ENCODE measurements at places on chromosomes 5 and 9.

GRCh38 chr5:36619012-36619635 is 12.7 kb downstream of the SLC1A3 start:
- DNase-seq = no peak

DNA sequence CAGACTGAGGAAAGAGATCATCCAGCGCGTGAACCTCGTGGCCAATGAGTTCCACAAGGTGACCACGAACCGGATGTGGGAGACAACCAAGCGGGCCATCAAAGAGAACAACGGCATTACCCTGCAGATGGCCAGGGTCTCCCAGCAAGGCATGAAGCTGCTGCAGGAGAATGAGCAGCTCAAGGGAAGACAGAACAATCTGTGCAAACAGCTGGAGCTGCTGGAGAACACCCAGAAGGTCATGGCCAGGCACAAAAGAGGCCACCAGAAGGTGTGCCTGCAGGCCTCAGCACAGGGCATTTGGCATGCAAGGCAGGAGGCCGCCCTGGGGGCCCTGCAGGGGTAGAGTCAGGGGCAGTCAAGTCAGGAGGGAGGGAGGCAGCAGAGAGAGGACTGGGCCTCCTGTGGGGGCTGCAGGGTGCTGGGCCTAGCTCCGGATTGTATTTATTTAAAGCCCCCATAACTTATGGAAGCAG is 4.2 kb downstream of the PTRH1 start:
- DNase-seq = no peak

DNA sequence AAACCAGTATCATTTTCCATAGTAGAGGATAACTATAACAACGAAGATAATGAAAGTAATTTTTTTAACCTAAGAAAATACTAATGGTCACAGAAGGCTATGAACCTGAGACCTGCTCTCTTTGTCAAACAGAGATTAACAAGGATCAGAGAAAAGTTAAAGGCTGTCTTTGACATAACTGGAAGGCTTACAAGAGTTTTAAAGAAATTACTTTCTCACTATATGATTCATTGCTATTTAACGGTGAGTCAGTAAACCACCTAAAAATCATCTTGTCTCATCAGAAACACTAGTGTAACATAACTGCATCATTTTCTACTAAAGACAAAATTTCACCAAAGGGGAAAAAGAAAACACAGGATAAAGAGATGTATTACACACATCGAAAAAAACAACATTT is 19.3 kb downstream of the MLANA start:
- DNase-seq = no peak

DNA sequence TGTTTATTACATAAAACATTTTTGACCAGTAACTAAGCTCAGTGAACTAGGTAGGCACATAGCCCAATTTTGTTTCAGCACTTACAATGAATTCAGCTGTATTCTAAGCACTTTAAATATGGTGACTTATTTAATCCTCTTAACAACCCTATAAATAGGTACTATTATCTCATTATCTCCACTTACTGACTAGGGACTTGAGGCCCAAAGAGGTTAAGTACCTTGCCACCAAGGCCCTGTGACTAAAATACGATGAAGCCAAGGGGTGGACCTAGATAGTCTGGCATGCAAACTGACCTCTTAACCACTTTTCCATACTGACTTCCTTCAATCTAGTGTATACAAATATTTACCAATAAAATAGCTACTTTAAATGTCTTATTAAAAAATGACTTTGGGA is 266.4 kb downstream of the ZNF608 start:
- DNase-seq = no peak

DNA sequence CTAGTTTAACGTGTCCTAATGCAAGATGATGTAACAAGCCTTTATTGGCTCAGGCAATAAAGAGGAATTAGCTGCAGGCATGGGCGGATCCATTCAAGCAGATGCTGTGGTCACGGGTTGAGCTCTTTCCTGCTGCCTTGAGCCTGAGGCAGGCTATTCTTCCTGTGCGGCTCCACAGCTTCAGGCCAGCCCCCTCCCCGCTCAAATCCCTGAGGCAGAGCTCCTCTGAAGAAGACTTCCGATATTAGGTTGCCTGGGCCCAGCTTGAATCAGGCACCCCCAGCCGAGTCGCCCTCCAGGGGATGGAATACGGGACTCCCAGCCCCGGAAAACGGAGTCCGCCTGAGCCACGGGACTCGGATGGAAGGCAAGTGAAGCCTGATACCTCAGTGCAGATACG is 95.0 kb upstream of the RUFY1 start:
- DNase-seq = no peak

GRCh38 chr5:150765011-150765798 is 6.4 kb upstream of the DCTN4 start:
- DNase-seq = no peak

DNA sequence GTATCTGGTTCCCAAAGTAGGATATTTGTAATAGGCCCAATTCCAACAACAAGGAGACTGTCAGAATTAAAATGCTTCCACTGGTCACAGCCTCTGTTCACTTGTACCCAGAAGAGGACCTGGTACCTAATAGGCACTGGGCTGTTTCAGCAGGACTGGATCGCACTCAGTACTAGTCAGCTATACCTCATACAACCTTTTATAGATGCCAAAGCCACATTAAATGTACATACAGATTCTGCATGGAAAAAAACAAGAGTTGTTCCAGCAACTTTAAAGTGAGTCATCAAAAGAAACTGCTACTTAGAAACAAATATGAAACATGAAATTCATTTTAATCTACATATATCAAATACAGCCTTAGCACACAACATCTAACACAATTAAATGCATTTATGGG is 87.5 kb downstream of the GPR21 start:
- DNase-seq = no peak

DNA sequence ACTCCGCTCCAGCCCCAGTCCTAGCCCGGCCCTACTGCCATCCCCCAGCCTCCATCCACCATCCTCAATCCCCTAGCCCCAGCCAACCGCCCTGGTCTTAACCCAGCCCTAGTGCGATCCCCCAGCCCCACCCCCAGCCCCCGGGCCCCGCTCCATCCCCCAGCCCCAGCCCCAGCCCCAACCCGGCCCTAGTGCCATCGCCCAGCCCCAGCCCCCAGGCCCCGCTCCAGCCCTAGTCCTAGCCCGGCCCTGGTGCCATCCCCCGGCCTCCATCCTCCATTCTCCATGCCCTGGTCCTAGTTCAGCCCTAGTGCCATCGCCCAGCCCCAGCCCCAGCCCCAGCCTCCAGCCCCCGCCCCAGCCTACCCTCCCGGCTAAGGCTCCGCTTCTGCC is 398 bp downstream of the TOR1A start:
- DNase-seq = peak; percentile 33

- no peak for DNase-seq
Measured at GRCh38 chr5:118593003-118593328, 395.4 kb downstream of the DTWD2 start.

- no peak for DNase-seq
Measured at GRCh38 chr5:139162448-139162847, 35.7 kb downstream of the SIL1 start.

DNA sequence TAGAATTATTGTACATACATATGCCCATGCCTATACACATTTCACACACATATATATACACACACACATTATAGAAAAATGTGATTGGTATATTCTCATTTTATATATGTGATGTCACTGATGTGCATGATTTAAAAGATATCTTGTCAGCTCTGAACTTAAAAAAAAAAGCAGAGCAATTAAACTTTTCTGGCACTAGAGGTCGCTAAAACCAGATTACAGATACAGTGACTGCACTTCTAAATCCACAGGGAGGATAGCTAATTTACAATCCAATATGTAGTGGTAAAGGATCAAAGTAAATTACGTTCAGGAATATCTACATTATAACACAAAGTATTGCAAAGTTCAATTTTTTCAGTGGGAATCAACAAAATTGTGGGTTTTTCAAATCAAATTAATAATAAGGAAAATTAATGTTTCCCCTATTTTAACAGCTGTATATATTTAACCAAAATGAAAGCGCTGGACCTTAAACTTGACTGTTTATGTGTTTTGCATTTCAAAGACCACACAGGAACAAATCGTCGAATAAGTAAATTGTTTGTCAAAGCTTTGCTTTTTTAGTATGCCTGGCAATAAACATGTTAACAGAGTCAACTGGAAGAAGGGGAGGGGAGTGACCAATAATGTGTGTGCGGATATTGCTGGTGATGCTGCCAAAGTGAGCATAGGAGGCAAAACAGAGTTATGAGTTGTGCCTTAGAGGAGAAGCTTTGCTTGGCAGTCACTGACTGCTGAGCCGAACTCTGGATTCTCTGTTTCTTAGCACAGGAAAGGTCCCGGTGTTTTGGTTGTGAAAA is 1201.4 kb upstream of the C9orf72 start:
- DNase-seq = no peak

GRCh38 chr9:79208791-79209396 is 362.9 kb upstream of the TLE4 start:
- DNase-seq = no peak

- no peak for DNase-seq
Measured at GRCh38 chr9:131270171-131271015, 5.9 kb downstream of the FAM78A start.

DNA sequence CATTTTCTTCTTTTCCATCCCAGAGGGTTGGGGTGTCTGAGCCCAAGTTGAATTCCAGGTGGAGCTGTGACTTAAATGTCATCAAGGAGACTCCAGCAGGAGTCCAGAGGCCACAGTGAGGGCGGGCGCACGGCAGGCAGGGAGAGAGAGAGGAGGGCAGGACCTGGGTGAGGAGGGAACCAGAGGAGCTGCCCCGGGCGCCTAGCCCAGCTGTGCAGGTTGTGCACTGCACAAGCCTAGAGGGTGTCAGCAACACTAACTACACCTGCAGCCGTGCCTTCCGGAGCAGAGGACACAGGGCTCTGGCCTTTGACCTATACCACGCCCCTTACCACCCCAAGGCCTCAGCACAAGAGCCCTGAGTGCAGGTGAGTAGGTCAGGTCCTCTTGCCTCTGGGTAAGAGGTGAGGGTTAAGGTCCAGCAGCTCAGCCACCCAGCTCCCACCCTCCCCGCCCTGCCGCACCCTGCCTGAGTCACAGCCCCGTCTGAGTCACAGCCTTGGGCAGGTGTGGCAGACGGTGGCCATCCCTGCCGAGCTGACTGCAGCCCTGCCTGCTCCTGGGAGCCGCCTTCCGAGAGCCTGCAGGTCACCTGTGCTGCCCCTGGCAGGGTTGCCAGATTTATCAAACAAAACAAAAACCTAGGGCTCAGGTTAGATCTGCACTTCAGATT is 6.4 kb upstream of the AGPAT2 start:
- peak; percentile 98 for DNase-seq

DNA sequence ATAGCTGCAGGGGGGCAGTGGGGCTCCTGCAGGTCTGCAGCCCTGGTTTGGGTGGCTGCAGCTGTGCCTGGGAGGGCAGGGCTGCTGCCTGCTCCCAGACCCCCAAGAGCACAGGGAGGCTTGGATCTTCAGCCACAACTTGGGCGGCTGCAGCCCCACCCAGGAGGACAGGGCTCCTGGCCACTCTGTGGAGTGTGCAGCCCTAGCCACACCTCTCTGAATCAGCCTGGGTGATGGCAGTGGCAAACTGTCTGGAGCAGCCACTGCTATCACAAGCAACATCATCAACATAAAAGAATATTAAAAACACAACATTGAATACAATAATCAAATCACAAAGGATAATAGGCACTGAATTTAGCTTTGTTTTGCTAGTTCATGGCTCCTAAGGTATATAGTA is 164.9 kb upstream of the SLC27A6 start:
- no peak for DNase-seq

- no peak for DNase-seq
Measured at GRCh38 chr9:32783168-32783891, at the start of gene TMEM215. TMEM215 (plus strand) TSS chr9:32783540; CDS start chr9:32784184, 644 bp downstream.

GRCh38 chr9:137299938-137300337 is 2.1 kb downstream of the NRARP start:
- no peak for DNase-seq

Data from HuH-7.5 (cell line).